Kidney glomerular epithelial cell (primary cell): ENCODE measurements at places on chromosomes 1 and 21.

GRCh38 chr1:47412437-47412836 lies 3.6 kb upstream of the FOXE3 start:
- no peak for DNase-seq

- DNase-seq = no peak
These were observed 20.1 kb downstream of the PLA2G5 start for GRCh38 chr1:20090119-20090518.

- no peak for DNase-seq
These were observed 337.7 kb downstream of the DISC1 start for GRCh38 chr1:231964241-231964640.

DNA sequence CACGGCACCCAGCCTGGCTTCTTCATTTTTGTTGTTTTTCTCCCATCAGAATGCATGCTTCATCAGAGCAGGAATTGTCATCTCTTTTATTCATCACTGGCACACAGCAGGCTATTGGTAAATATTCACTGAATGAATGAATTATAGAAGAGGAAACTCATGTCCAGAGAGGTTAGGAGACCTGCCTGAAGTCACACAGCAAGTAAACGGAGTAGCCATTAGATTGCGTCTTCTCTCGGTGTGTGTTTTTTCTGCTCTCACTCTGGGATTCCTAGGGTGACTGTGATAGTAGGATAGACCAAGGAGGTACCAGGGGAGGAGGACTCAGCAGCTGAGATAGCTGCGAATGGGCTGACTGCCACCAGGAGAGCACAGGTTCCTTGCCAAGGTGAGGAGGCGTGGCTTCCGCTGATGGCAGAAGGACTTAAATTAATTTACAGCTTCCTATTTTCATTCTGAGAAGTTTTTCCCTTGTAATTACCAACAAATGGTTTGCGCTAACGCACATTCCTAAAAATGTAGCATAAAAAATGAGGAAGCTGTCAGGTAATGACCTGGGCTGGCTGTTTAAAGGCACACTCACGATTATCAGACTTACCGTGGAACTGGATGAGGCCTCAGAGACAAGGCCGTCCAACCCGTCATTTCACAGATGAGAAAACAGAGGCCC lies 4.5 kb upstream of the NCMAP start:
- DNase-seq = no peak

DNA sequence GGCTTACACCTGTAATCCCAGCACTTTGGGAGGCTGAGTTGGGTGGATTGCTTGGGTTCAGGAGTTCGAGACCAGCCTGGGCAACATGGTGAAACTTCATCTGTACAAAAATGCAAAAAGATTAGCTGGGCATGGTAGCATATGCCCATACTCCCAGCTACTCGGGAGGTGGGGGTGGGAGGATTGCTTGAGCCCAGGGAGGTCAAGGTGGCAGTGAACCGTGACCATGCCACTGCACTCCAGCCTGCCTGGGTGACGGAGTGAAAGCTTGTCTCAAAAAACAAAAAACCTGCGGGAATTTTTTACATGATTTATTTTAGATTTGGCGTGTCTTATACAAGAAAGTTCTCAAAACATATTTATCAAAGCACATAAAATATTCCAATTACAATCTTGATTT lies 27.8 kb upstream of the MTR start:
- no peak for DNase-seq
